ENCODE measurements at places on chromosomes 7 and 10.
A peak's percentile ranks its signal among the peaks of the same experiment; 100 is the strongest.

DNA sequence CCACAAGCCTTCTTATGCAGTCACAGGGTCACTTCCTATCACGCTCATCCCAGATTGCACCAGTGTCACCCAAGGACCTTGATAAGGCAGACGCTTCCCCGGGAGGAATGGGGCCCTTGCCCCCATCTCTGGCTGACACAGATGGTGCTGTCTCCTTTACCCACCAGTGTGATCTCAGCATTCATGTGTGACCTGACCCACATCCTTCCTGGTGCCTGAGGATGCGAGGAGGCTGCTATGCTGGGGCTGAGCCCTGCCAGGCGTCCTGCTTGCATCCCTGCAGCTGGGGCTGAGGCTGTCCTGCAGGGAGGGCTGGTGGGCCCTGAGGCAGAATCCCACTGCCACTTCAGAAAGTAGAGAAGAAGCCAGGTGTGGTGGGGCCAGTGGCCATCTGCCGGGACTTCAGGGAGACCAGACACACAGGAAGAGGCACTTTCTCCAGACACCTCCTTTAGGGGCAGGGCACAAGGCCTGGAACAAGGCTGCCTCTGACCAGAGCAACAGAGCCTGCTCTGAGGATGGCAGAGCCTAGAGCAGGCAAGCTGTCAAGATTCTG is 35.3 kb downstream of the RASGEF1A start:
- DNase-seq = peak; percentile 51

- no peak for DNase-seq
Observed at GRCh38 chr7:119665796-119666195, 607.2 kb upstream of the KCND2 start.

- DNase-seq = no peak
Observed at GRCh38 chr10:104109908-104110662, 11.9 kb upstream of the SFR1 start.

DNA sequence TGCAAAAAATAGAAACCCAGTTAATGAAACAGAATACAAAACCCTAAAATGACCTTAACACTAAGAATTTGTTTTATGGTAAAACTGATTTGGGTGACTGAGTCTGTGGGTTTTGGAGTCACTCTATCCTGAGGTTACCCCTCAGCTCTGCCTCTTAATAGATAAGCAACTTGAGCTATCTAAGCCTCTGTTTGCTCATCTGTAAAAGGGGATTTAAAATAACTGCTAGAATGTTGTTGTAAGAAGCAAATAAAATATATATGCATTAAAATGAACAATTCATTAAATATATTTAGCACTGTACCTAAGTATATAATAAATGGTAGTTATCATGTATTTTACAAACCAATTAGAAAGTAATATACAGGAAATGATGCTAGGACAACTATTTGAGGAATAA is 115.4 kb downstream of the CABCOCO1 start:
- no peak for DNase-seq

- no peak for DNase-seq
Observed at GRCh38 chr7:20741801-20742200, 44.9 kb downstream of the SP8 start.

GRCh38 chr7:12607134-12607533 is 36.6 kb downstream of the SCIN start:
- no peak for DNase-seq

DNA sequence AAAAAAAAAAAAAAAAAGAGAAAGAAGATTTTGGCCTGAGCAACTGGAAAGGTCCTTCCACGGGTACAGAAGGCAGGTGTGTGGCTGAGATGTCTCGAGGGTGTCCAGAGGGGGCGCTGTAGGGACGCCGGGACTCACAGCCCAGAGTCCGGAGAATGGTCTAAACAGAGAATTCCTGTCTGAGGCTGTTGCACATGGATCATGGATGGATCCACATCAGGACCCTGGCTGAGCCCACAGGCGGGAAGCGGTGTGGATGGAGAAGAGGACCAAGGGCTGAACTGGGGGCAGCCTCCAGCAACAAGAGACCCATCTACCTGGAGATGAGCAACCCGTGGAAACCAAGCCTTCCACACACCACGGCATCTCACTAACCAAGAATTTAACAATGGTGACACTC is 55.0 kb downstream of the PKD1L1 start:
- DNase-seq = no peak

DNA sequence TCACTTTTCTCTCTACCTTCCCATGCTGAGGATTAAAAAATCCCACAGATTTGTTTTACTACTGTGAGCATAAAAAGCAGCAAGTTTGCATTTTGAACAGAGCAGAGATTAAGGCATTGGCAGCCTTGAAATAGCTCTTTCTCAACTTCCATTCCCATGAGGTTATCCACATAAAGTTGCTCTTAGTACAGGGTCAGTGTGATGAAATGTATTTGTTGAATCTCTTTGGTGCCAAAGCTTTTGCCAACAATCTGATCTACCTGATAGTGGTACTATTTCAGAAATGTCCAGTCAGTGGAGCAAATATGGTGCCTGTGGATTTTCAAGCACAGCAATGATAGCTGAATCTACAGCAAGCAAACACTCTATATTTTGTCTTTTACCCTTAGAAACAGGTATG is 254.8 kb downstream of the INHBA start:
- DNase-seq = no peak

DNA sequence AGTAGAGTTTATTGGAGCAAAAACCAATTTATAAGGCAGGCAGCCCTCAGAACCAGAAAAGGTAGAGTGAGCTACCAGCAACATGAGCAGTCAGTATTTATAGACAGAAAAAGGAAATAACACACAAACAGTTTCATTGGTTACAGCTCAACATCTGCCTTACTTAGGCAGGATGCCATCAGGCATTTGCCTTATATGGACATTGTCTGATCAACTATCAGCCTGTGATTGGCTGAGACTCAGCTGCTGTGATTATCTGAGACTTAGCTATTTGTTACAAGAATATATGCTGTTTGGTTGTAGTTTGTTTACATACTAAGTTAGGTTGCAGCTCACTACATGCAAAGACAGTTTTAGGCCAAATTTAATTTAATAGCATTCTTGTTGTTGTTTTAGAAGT is 60.4 kb upstream of the CDK1 start:
- no peak for DNase-seq

- DNase-seq = no peak
Observed at GRCh38 chr7:100369105-100369504, 4.2 kb upstream of the PILRA start.

GRCh38 chr10:24552346-24553016 is 171.2 kb downstream of the ARHGAP21 start:
- DNase-seq = no peak

GRCh38 chr7:13963925-13964324 is 25.5 kb downstream of the ETV1 start:
- no peak for DNase-seq
